ENCODE measurements at places on chromosomes 7 and 10. TPM values are rescaled to one million over a fixed set of nuclear protein-coding genes. Genes with fewer than 3 reads are reported as not detected.
A peak's percentile ranks its signal among the peaks of the same experiment; 100 is the strongest.

GRCh38 chr7:131090188-131090587 lies 237.5 kb upstream of the MKLN1 start:
- no peak for DNase-seq

- no peak for DNase-seq
These were observed 239.3 kb downstream of the AUTS2 start for GRCh38 chr7:69837387-69838068.

Gene MMD2
- 3.7 TPM for total RNA-seq

Gene ZNF467
- 10.1 TPM for total RNA-seq

GRCh38 chr7:33959676-33960075 lies 54.3 kb downstream of the BMPER start:
- no peak for DNase-seq

DNA sequence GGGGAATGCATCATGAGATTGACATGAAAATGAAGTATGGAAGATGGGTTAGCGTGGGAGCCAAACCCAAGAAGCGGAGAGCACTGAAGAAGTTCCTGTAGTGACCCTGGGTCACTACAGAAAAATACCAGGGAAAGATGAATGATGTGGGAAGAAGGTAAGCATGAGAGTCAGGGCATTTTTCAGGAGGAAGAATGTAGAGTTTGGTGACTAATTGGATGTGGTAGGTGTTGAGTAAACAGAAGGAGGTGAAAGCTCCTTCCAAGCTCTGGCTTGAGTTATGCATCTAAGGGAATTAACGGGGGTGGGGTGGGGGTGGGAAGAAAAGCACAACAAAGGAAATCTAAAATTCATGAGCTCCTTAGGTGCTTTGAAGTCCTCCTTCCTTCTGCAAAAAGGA lies 238.1 kb upstream of the AOAH start:
- no peak for DNase-seq

DNA sequence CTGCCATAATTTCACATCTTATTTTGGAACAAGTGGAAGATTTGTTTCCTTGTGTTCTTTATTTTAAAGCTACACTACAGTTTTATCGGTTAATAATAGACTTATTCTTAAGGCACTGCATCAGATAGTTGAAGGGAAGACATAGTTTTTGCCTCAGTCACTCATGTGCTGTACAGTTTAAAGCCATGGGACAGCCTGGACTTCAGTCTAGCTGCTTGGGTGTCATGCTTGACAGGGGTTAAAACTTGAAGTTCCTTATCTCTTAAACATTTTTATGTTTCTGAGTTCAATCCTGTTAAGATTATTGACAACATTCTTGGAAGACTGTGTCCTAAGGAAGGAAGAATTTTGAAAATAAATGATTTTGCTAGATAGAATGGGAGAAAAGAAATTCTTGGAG lies 49.7 kb downstream of the PPP1R9A start:
- no peak for DNase-seq

GRCh38 chr10:8913720-8914119 lies 859.2 kb downstream of the GATA3 start:
- DNase-seq, result no peak

Gene C10orf62
- total RNA-seq, result not detected

- DNase-seq, result no peak
These were observed 155.7 kb downstream of the PTPRN2 start for GRCh38 chr7:158431941-158432347.

Gene MAGI2
- 51.3 TPM for total RNA-seq

Gene SPRN
- total RNA-seq, result 0.13 TPM

Gene FAM185A
- total RNA-seq, result 13.1 TPM

DNA sequence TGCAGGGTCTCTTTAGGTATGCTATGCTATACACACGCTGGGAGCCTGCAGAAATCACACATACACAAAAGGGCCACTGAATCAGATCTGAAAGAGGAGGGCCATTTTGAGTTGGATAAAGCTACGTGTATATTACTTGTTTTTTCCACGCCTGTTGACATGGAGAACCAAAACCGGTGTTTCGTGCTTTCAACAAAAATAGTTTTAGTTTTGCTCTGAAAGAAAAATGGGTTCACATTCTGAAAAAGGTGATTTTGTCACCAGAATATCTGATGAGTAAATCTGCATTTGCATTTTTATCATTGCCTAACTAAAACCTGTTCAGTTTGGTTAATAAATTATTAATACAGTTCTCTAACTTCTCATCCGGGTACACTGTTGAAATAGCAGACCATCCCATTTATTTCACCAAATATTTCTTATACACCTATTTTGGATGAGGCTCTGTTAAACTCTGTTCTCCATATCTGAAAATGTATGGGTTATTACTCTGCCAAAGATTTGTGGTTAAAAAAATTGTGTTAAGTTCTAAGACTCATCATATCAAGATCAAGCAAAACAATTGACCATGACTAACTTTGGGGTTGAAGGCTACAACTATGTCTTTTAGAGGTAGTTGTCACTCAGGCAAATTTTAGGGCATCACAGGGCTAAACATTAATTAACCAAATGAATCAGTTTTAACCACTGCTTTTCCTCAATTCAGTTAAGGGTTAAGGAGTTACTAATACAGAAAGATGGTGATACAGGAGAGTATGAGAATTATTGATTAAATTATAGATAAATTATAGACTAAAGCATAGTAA lies 101.2 kb upstream of the RPA3 start:
- DNase-seq, result no peak

- DNase-seq, result no peak
These were observed 31.1 kb downstream of the TBATA start for GRCh38 chr10:70753841-70754621.

GRCh38 chr7:151228024-151228866 lies 1.2 kb upstream of the ABCF2 start:
- no peak for DNase-seq

DNA sequence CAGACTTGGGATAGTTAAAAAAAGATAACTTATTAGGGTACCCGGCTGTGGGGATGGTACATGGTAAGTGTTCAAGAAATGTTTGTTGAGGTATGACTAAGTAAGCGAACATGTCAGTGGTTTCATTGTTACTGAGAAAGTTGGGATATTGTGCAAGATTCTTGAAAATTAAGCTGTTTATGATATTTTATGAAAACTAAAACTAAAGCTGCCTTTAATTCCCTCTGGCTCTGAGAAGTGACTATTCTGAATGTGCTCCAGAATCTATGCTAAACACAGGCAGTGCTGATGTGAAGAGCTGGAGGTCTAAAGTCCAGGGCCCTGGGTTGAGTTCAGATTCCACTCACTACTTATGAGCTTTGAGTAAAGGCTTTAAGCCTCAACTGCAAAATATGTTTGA lies 72.9 kb downstream of the AOAH start:
- no peak for DNase-seq

- no peak for DNase-seq
These were observed 154.8 kb downstream of the RPS24 start for GRCh38 chr10:78188446-78188845.

DNA sequence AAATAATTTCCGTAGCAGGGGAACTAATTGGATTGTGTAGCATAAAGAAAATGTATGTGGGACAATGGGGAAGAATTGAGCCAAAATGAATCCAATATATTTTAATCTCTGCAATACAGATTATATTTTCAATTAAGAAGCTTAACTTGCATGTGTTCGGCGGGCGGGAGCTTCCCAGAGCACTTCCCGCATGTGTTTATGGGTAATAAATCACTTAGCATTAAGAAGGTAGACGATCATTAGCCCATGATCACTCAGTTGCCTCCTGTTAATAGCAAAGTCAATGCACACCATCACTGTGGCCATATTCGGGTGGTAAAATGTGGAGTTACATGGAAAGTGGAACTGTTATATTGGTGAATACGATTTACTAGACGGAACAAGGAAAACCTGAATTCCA lies 122.9 kb upstream of the INSYN2A start:
- DNase-seq, result no peak

Gene FEZF1
- total RNA-seq, result not detected

DNA sequence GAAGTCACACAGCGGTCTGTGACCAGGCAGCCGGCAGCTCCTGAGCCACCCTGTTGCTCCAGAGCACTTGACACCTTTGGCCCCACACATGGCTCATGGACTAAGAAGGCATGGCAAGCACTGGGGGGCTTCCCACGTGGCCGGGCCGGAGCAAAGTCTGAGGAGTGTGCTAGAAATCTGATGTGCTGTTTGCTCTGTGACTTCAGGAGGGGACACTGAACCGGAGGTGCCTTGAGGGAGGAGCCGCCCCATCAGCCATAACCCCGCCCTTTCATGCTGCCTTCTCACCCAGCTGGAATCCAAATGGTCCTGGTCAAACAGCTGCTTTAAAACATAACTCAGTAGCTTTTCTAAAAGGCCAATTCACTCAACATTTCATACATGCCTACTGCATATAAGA lies 33.5 kb downstream of the PROSER2 start:
- DNase-seq, result peak; percentile 45

DNA sequence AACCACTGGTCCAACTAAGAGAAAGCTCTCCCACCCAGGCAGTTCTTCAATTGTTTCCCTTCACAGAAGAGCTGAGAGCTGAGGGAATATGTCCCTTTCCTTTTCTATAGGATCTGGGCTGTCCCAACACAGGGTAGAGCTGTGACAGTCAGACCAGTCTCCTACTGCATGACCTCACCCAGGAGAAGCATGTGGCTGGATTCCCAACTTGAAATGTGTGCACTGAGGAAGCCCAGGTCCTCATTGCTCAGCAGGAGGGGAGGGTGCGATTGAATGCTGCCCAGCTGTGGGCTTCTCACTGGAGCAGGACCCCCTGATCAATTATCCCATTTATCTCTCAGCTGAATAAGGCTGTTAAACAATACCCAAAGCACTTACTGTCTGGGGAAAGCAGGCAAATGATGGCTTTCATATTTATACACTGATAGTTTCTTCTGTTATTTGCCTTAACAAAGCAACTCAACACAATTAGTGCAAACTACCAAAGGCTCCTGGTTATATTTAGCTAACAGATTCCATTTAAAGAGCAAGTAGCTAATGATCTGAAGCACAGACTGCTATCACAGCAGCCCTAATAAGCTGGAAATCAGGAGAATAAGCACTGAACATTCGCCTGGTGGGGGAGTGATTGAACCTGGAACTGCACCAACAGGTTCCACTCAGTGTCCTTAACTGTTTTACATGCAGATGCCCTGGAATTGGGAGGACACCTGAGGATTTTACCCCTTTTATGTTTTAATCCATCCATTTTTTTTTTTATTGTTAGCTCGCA lies 508.8 kb downstream of the CCSER2 start:
- DNase-seq, result no peak

GRCh38 chr10:56316603-56317002 lies 44.5 kb downstream of the ZWINT start:
- DNase-seq, result no peak

DNA sequence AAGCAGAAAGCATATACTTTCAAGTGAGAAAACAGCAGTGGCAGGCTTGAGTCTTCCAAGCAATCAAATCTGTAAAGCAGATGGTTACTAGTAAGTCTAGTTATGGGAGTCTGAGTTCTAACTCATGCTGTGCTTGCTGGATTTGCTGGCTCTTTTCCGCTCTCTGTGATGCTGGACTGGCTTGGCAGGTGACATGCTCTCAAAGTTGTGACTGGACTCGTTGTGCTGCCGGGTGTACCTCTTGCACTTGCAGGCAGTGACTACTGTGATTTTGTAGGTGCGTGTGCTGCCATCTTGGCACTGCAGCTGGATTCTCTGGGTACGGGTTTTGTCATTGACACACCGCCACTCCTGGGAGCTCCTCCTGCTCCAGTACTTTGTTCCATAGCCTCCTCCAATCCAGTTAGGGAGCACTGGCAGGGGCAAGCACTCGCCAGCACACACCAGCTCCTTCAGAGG lies 3.1 kb downstream of the SOSTDC1 start:
- no peak for DNase-seq

- DNase-seq, result no peak
These were observed 100.4 kb downstream of the TAX1BP1 start for GRCh38 chr7:27840313-27840712.

DNA sequence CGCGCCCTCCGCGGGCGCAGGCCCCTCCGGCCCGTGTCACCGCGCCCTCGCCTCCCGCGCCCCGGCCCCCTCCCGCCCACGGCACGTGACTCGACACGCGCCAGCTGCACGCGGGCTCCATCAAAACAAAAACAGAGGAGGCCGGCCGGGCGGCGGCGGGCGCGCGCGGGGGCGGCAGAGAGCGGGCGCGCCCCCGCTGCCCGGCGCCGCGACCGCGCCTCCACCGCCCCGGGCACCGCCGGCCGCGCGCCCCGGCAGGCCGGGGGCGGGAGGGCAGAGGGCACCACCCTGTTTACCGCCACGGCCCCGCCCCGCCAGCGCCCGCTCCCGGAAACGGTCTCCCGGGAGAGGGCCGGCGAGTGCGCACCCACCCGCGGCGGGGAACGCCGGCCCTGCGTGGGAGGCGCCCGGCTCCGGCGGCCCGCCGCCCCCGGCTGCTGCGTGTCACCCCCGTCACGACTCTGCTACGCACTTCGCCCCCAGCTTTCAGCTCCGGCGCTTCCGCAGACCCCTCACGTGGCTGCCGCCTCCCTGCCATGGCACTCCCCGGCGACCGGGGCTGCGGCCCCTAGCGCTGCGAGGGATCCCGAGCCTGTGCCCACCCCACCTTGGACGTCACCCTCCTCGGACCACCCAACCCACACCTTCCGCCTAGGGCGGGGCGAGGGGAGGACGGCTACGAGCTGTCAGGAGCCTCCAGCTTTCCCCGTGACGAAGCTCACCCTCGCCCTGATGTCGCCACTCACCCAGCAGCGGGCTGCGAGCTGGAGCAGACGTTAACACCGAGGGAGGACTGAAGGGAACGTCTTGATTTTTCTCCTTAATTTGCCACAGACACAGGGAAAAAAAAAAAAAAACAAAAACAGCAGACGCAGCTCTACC lies 221.6 kb upstream of the MKLN1 start:
- peak; percentile 90 for DNase-seq

DNA sequence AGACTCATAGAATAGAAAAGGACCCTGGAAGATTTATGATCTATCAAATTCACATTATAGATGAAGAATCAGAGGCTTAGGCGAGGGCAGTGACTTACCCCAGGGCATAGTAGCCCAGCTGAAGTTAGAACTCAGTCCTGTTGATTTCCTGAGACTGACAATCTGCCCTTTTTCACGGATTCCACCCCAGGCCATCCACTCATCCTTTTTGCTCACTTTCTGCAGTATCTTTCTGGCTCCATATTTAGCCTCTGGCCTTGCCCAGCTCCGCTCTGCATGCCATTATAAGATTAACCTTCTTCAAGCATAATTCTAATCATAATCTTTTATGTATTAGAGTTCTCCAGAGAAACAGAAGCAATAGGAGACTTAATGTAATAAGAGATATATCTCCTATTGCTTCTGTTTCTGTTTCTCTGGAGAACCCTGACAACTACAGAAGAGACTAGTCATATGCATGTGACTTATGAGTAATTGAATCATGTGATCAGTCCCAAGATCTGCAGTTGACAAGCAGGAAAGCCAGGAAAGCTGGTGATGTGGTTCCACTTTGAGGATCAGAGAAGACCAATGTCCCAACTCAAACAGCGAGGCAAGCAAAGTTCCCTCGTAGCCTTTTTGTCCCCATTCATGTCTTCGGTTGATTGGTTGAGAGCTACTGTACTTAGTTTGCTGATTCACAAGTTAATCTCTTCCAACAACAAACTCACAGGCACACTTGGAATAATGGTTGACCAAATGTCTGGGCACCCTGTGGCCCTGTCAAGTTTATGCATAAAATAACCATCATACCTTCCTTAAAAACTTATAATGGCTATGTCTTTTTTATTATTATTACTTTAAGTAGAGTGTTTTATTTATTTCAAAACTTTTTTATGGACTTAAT lies 412.1 kb downstream of the SUGCT start:
- no peak for DNase-seq

Gene PRKAR2B
- total RNA-seq, result 17.8 TPM

Gene UNC5B
- 4.1 TPM for total RNA-seq

GRCh38 chr7:28473571-28474281 lies 61.4 kb downstream of the CREB5 start:
- no peak for DNase-seq

- DNase-seq, result no peak
These were observed 167.8 kb upstream of the ITGB1 start for GRCh38 chr10:33125522-33126517.

Gene DLX5
- 0.49 TPM for total RNA-seq
